Activated T-cell treated with anti-CD3 and anti-CD28 coated beads, Interleukin-2, amount 50 U/mL, for 4 hours (primary cell): ENCODE measurements at places on chromosomes 2 and 18. TPM values are rescaled to one million over a fixed set of nuclear protein-coding genes. Genes with fewer than 3 reads are reported as not detected.

DNA sequence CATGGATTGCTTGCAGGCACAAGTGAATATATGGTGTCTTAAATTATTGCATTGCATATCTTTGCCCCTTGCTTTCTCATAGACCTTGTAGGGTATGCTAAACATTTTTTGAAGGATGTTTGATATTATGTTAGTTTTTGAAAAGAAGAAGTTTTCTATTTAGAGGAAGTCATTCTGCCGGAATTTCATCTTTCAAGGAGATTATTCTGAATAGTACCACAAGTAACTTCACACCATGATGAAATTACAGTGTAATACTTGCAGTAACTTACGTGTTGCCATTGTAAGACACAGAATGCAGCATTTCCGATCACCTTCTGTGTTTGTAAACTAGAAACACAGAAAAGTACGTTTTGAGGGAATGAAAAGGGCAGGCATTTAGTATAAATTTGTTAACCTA lies 71.9 kb downstream of the ACVR2A start:
- DNase-seq = no peak

DNA sequence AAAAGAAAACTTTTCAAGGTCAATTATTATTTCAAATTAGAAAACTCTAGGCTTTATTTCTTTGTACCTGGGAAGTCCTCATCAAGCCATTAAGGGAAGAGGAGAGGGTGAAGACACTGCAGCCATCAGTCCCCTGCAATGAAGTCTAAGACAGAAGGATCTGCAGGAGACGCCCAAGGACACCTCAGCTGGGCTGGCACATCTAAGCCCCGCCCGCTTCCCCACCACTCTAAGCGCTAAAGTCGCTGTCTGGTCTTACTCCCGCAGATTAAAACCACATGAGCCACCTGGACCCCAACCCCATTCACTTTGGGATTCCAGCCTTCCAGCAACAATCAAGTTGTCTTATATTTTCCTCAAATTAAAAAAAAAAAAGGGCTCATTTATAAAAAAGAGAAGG lies 104.4 kb downstream of the AFF3 start:
- no peak for DNase-seq

DNA sequence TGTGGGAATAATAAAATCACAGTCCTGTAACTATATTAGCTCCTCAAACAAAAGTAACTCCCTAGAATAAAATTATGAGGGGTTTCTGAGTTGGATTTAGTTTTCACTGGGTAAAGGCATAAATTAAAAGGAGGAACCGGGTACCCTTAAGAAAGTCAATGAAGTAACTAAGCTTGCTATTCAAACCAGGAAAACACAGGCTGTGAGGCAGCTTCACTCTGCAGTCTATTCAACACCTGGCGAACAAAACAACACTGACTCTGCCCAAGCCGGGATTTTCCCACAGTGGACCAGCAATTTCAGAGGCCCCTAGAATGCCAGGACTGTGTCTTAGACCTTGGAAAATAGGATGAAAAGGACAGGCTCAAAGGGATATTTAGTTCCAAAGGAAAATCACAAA lies 24.6 kb upstream of the CREB1 start:
- DNase-seq = no peak

DNA sequence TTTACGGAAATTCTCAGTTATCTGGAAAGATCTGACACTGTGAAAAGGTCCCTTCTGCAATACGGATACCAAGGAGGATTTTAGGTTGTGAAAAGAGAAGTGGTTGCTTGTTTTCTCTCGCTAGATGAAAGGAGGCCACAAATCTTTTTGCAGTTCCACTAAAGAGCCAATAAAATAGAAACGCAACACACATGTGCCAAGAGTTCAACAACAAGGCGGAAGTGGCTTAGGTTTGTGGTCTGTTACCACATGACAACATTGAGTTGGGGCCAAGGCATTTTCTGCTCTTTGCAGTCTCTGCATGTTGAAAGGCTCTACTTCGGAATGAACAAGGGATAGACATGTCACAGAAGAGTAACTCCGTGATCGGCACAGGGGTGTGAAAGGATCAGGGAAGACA lies 115.7 kb upstream of the OSR1 start:
- no peak for DNase-seq

GRCh38 chr2:38274286-38275276 lies 102.5 kb downstream of the ATL2 start:
- no peak for DNase-seq

- DNase-seq = no peak
These were observed 15.0 kb downstream of the GLI2 start for GRCh38 chr2:120750488-120751210.

GRCh38 chr2:29495068-29495467 lies 379.9 kb downstream of the CLIP4 start:
- DNase-seq = no peak

GRCh38 chr2:237492137-237492890 lies 5.3 kb downstream of the MLPH start:
- DNase-seq = no peak

DNA sequence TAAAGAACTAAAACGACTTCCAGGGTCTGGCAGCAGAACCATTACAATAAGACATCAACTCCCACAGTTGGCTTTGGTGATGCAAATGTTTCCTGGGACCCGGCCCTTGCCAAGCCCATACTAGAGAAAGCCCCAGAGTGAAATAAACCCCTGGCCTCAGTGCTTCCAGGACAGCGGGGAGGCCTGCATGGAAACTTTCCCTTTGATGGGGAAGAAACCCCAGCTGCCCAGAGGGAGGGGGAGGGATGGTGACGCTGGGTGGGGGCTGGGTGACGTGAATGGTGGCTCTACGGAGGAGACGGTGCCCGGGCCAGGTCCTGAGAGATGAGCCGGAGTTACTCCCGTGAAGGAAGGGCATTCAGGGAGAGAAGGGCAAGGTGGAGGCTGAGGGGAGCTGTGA lies 27.5 kb downstream of the INHBB start:
- DNase-seq = no peak

DNA sequence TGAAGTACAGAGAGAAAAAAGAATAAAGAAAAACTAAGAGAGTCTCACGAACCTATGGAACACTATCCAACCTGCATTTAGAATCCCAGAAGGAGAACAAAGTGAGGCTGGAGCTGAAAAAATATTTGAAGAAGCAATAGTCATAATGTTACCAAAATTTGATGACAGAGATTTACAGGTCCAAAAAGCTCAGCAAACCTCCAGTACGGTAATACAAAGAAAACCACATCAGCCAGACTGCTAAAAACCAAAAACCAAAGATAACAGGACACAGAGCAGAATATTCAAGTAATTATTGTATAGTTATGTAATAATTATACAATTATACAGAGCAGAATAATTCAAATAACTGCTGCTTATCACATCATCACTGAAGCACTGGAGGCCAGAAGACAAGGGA lies 23.7 kb downstream of the ATL2 start:
- no peak for DNase-seq

- no peak for DNase-seq
These were observed 54.0 kb upstream of the PGAP1 start for GRCh38 chr2:196980473-196980872.

DNA sequence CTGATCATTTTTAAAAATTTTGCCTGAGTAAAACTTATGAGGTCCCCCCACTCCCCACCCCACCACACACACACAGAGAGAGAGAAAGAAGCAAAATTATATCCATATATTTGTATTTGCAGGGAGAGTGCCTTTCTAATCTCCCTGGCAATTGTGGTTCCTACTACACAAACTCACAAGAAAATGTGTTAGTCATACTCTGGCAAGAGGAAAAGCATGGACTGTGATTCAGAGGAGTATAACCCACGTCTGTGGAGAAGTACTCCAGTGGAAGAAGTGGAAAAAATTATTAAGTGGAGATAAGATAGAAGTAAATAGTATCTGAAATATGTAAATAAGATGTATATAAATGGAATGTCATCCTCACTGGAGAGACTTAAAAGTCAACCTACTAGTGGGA lies 114.0 kb downstream of the DSEL start:
- no peak for DNase-seq

- DNase-seq = peak; percentile 24
These were observed 273.0 kb upstream of the ID2 start for GRCh38 chr2:8408560-8409460.

GRCh38 chr2:215415218-215415617 lies 20.6 kb downstream of the FN1 start:
- no peak for DNase-seq

DNA sequence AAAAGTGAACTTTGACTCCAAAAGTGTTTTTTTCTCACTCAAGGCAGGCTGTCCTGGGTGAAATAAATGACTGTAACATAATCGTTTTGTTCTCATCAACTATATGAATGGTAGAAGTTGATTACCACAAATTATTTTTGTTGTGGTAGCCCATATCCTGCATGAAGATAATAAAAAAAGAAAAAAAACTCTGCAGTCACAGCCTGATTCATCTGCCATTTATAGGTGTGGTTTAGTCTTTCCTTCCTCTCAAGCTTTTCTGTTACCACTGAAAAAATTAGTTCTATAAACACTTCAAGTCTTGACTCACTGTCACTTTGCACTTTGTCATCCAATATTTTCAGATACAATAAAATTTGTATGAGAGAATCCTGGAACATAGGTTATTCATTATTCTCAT lies 522.0 kb downstream of the PLCL1 start:
- no peak for DNase-seq

Gene INPP4A
- 17.3 TPM for total RNA-seq

Gene TRMT61B
- total RNA-seq = 18.4 TPM

Gene EFR3B
- 0.37 TPM for total RNA-seq
